ENCODE measurements at places on chromosomes 6 and 20. TPM values are rescaled to one million over a fixed set of nuclear protein-coding genes. Genes with fewer than 3 reads are reported as not detected.

The TAGAP gene
- total RNA-seq, result 8.0 TPM

The SLC24A3 gene
- total RNA-seq, result 2.0 TPM

The RXRB gene
- 54.0 TPM for total RNA-seq

The CCN5 gene
- total RNA-seq, result 147 TPM

The MOG gene
- total RNA-seq, result not detected
